ENCODE measurements at places on chromosomes 11 and 22.

GRCh38 chr11:8586805-8587204 lies 7.2 kb downstream of the STK33 start:
- DNase-seq: no peak

- DNase-seq: no peak
Observed at GRCh38 chr22:27474112-27474571, 327.4 kb downstream of the MN1 start.

DNA sequence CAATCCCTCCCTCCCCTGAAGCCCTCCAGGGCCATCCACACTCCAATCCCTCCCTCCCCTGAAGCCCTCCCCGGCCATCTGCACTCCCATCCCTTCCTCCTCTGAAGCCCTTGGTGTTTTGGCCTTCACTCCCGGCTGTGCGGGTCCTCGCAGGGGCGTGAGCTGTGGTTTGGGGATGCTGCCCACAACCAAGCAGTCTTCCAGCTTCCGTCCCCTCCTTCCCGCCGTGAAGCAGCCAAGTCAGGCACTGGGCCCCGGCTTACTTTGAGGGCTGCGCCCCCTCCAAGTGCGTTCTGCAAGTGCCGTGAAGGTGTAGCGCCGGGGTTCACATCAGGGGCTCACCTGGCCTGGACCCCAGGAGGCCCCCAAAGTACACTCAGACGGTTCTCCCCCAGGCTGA lies 335.9 kb downstream of the BRD1 start:
- no peak for DNase-seq

DNA sequence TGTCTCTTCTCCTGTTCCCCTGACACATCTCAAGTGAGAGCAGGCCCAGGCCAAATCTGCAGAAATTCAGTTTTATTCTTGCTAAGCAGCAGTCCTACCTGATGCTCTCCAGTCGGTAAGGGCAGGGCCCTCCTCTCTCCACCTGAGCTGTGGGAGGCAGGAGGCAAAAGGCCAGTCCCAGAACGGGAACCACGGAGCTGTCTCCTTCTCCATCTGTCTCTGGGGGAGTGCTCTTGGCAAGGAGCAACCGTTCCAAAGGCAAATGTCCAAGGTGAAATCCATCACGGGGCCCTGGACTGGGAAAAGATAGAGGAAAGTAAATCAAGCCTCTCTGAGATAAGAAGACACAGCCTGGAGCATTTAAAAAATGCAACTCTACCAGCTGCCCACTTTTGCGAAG lies 65.2 kb upstream of the CDON start:
- no peak for DNase-seq

- DNase-seq: no peak
Observed at GRCh38 chr11:2277008-2277346, 6.6 kb upstream of the ASCL2 start.

DNA sequence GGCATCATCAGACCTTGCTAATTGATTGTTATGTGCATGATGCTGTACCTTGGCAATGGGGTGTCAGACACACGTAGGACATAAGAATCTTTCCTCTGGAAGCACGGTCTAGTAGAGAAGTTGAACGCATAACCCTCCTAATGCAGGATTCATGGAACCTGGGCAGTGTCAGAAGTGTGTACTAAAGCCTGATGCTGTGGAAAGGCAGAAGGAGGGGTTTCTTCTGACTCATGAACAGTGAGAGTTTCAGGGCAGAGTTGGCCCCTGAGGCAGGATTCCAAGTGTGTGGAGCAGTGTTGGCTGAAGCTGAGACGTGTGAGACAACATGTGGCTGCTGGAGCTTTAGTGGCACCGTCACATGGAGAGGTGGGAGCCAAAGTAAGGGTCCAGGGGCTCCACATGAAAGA lies 3.5 kb downstream of the PANX1 start:
- DNase-seq: no peak

DNA sequence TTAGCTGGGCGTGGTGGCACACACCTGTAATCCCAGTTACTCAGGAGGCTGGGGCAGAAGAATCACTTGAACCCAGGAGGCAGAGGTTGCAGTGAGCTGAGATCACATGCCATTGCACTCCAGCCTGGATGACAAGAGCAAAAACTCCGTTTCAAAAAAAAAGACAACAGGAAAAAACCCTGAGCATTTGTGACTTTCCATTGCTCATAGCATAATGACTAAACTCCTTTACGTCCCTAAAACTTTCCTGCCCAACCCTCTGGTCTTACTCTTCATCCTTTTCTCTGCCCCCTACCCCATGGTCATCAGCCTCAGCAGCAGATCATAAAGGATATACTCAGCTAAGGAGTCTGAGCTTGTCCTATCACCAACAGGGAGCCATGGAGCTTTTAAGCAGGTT lies 6.8 kb upstream of the LDLRAD3 start:
- DNase-seq: no peak

- DNase-seq: no peak
Observed at GRCh38 chr11:117591316-117592039, 205.5 kb downstream of the DSCAML1 start.

- DNase-seq: no peak
Observed at GRCh38 chr11:121692236-121692635, 239.5 kb upstream of the SORL1-AS1 start.

DNA sequence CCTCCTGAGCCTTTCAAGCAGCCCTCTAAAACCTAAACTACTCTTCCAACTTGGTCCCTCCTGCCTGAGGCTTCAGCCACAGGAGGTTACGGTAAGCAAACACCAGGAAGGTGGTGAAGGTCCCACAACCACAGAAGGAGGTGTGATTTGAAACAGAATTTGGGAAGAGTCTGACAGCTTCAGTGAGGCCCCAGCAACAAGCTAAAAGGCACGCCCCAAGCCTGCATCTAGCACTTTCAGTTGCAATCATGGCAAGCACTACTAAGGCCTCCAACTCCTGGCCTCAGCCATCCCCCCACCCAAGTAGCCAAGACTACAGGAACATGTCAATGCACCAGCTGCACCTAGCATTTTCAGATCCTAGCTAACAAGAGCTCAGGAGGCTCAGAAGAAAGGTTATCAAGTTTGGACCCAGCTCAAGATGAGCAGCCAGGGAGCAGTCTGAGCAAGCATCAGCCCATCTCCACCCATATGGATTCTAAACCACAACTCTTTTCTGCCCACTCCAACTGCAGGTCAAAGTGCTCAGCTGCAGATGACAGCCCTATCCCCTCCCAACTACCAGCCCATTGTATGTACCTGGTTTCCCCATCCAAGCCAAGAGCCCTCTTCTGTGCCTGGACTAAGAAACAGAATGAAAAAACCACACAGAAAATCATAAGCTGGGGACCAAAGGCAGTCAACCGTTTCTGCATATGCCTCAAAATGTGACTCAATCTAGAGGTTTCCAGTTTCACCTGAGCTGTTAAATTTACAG lies 10.4 kb upstream of the AHNAK start:
- no peak for DNase-seq

GRCh38 chr11:47278058-47278457 lies 8.1 kb downstream of the MADD start:
- no peak for DNase-seq
